ENCODE measurements at places on chromosomes 2 and 18. TPM values are rescaled to one million over a fixed set of nuclear protein-coding genes. Genes with fewer than 3 reads are reported as not detected.

RESP18 gene
- not detected for total RNA-seq

WDR33 gene
- total RNA-seq: 60.1 TPM

ANKRD23 gene
- 10.2 TPM for total RNA-seq

GLI2 gene
- total RNA-seq: 9.8 TPM

DSC2 gene
- total RNA-seq: 5.1 TPM

TRIP12 gene
- total RNA-seq: 284 TPM

SERPINB10 gene
- not detected for total RNA-seq

RPRM gene
- 7.7 TPM for total RNA-seq

TCF7L1 gene
- 15.5 TPM for total RNA-seq

PFN4 gene
- total RNA-seq: 1.2 TPM

ATP6V1B1 gene
- 2.4 TPM for total RNA-seq

COL5A2 gene
- total RNA-seq: 21.8 TPM

TMEFF2 gene
- total RNA-seq: 4.8 TPM

MEP1B gene
- not detected for total RNA-seq

SERPINB13 gene
- not detected for total RNA-seq

TUBA4B gene
- total RNA-seq: not detected

TNFAIP6 gene
- 1.9 TPM for total RNA-seq

CHRNG gene
- total RNA-seq: not detected

UGT1A3 gene
- 20.8 TPM for total RNA-seq

CMPK2 gene
- total RNA-seq: 7.5 TPM

DLX2 gene
- total RNA-seq: not detected

PLEK gene
- total RNA-seq: 3.7 TPM

WNT10A gene
- total RNA-seq: 4.0 TPM

HOXD13 gene
- total RNA-seq: not detected

All from ureter (tissue), 1 donor.